Cardiac septum (tissue), 1 donor: ENCODE measurements at places on chromosomes 5 and 9.

DNA sequence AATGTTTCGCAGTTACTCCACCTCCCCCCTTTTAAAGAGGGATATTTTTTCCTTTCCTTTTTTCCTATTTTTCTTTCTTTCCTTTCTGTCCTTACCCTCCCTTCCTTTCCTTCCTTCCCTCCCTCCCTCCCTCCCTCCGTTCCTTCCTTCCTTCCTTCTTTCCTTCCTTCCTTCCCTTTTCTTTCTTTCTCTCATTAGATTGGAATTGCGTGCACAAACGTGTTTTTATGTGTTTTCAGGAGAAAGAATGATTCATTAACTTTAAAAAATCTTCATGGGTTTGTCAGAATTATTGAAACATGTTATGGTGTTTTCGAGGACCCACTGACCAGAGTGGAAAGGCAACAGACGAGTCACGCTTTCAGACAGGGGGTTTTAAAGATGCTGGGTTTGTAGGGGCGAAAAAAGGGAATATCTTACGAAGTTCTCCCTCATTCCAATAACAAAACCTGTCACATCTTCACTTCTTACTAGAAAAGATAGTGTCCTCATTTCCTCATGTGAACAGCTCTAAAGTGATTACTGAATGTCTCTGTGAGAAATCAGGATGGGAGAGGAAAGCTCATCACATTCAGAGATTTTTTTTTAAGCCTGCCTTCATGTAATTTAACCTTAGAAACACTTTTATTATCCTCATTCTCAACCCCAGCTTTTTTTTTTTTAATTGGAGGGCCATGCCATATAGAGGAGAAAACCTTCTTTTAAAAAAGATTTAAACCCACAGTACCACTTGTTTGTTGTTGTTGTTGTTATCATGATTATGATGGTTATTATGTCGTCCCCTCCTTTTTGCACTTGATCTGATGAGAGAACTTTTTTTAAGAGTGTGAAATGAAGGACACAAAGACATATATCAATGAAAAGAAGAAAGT is 21.9 kb downstream of the NR2F1 start:
- DNase-seq = no peak

- no peak for DNase-seq
These were observed 170.7 kb upstream of the ZNF618 start for GRCh38 chr9:113705306-113705927.

DNA sequence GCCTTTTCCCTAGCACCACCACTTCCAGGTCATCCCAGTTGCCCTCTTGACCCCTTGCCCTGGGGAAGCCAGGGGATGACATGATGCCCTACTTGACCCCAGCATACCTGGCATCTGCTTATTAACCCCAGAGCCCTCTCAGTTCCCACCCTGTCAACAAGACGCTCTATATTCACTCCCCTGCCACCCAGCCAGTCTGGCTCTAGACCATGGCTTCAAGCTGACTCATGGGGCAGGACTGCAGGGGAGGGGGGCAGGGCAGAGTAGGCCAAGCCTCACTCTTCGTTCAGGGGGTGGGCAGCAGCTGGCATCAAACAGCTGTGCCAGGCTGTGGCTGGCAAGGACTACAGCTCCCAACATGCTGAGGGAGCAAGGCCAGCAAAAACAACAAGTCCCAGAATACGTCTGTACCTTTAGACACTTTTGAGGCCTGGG is 5.3 kb downstream of the ATOSB start:
- DNase-seq = no peak

DNA sequence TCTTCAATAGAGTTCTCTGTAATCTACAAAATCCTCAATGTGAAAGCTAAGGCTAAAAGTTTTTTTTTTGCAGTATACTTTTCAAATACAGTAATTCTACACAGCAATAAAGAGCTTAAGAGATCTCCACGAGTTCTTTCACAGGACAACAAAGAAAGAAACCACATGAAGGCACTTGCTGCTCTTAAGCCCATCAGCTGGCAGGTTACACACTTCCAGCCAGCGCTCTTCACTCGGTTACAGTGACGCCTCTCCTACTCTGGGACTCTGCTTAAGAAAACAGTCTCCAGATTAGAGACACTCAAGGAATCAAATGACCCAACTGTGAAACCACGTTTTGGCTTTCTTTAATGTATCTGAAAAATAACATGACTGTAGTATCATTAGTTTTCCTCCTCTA is 85.0 kb downstream of the ROR2 start:
- no peak for DNase-seq

DNA sequence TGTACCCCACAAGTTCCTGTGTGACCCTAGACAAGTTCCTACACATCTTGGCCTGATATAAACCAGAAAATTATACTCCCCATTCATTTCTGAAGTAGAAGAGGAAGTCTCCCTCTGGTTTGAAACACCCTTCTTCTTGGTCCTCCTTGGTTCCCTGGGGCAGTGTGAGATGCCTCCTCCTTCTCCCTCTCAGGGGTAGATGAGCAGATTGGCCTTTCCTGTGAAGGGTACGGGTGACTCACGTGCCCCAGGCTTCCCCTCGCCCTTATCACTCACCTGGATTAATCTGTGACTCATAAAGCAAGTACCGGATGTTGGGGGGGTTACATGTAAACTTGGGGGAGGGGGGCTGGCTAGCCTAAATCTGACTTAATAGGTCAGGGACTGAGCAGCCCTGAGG is 11.1 kb upstream of the AQP3 start:
- DNase-seq = no peak

GRCh38 chr5:126970517-126971017 is 59.8 kb downstream of the MARCHF3 start:
- DNase-seq = no peak

GRCh38 chr5:143208781-143209510 is 194.5 kb downstream of the NR3C1 start:
- no peak for DNase-seq

- no peak for DNase-seq
These were observed 86.3 kb downstream of the UBE2R2 start for GRCh38 chr9:33903157-33903780.

- DNase-seq = no peak
These were observed 2.1 kb downstream of the POLK start for GRCh38 chr5:75513841-75514240.

GRCh38 chr5:97067296-97067850 is 75.0 kb downstream of the LIX1 start:
- no peak for DNase-seq

DNA sequence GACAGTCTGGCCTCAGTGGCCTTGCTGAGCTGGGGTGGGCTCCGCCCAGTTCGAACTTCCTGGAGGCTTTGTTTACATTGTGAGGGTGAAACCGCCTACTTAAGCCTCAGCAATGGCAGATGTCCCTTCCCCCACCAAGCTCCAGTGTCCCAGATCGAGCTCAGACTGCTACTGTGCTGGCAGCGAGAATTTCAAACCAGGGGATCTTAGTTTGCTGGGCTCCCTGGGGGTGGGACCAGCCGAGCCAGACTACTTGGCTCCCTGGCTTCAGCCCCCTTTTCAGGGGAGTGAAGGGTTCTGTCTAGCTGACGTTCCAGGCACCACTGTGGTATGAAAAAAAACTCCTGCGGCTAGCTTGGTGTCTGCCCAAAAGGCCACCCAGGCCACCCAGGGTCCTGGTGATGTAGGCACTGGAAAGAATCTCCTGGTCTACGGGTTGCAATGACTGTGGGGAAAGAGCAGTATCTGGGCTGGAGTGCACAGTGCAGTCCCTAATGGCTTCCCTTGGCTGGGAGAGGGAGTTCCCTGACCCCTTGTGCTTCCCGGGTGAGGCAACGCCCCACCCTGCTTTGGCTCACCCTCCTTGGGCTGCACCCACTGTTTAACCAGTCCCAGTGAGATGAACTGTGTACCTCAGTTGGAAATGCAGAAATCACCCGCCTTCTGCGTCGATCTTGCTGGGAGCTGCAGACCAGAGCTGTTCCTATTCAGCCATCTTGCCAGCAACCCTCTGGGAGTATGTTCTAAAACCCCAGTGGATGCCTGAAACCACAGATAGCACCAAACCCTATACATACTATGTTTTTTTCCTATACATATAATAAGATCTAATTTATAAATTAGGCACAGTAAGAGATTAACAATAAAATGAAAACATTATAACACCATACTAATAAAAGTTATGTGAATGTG is 95.5 kb downstream of the TMEM161B start:
- no peak for DNase-seq

GRCh38 chr5:16326137-16326536 is 139.5 kb downstream of the ZNF622 start:
- DNase-seq = no peak

DNA sequence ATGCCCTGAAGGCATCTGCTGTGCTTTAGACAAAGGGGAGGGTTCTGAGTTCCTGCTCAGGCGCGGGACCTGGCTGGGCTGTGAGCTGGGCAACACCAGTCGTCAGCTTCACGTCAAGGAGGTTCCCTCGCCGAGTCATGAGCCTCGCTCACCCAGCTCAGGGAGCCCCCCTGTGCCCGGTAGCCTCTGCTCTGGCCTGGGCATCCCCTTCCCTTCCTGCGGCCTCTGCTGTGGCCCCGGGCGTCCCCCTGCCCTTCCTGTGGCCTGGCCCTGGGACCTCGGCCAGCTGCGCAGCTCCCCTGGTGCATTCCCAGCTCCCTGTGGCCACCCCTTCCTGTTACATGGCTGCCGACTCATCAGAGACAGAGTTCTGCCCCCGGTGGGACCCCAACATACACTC is 29.8 kb downstream of the TERT start:
- no peak for DNase-seq

DNA sequence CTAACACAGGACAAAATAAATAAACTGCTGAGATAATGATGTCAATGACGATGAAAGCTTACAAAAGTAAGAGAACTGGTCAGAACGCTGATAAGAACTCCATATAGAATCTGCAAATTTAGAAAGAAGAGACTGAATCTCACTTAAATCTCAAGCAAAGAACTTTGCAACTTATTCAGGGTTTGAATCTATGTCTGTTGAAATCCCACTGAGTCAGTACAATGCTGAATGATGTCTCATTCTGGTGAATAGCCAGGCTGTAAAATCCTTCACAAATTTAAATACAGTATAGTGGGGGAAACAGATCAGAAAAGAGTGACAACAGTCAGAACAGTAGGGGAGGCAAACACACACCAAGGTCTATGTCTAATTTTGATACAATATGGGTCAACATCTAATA is 38.9 kb upstream of the NR3C1 start:
- no peak for DNase-seq

- DNase-seq = no peak
These were observed 4.3 kb upstream of the SPATA6L start for GRCh38 chr9:4670591-4670990.

DNA sequence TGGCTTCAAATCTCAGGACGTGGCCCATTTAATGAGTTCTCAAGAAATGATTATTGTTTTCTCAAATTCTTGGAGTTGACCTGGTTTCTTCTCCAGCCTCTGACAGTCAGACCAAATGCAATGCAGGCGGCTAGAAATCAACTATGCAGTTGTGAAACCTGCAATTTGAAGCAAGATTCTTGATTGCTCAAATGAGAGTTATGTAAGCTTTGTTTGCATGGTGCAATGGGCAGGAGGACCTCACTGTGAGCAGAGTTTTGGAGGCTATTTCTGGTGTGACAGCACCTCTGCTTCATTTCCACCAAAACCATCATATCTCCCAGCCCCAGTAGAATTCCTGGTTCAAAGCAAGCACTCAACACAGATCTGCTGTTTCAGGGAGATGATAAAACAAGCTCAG is 500.0 kb upstream of the KLF4 start:
- DNase-seq = no peak

DNA sequence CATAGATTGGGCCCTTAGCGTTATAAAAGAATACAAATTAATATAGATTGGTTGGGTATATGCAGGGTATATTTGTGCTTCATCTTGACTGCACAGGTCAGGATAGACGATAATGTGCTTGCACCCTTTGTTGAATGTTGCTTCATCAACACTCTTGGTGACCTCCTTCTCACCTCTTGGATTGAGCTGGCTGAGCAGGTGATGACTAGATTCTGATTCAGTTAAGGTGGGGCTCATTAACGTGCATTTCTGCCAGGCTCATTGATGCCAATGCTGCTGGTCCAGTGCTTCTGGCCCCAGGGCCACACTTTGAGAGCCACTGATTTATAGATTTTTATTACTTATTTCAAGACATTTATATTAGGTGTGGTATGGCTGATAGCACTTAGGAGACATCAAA is 27.7 kb downstream of the PCSK5 start:
- no peak for DNase-seq

GRCh38 chr9:25603106-25603505 is 75.1 kb downstream of the TUSC1 start:
- DNase-seq = no peak

DNA sequence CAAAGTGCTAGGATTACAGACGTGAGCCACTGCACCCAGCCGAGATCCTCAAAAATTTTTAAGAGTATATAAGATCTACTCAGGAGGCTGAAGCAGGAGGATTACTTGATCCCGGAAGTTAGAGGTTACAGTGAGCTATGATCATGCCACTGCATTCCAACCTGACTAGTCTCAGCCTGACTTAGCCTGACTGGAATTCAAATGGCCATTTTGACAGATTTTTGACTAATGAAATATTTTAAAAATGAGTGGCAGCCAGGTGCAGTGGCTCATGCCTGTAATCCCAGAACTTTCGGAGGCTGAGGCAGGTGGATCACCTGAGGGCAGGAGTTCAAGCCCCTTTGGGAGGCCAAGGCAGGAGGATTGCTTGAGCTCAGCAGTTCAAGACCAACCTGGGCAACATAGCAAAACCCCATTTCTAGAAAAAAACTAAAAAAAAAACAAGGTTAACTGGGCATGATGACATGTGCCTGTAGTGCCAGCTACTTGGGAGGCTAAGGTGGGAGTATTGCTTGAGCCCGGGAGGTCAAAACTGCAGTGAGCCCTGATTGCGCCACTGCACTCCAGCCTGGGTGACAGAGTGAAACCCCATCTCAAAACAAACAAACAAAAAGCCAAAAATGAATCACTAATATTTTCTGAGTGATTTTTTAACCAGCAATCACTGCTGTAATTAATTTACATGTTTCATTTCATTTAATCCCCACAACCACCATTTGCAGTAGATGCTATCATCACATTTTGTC is 16.6 kb downstream of the ATOX1 start:
- no peak for DNase-seq

DNA sequence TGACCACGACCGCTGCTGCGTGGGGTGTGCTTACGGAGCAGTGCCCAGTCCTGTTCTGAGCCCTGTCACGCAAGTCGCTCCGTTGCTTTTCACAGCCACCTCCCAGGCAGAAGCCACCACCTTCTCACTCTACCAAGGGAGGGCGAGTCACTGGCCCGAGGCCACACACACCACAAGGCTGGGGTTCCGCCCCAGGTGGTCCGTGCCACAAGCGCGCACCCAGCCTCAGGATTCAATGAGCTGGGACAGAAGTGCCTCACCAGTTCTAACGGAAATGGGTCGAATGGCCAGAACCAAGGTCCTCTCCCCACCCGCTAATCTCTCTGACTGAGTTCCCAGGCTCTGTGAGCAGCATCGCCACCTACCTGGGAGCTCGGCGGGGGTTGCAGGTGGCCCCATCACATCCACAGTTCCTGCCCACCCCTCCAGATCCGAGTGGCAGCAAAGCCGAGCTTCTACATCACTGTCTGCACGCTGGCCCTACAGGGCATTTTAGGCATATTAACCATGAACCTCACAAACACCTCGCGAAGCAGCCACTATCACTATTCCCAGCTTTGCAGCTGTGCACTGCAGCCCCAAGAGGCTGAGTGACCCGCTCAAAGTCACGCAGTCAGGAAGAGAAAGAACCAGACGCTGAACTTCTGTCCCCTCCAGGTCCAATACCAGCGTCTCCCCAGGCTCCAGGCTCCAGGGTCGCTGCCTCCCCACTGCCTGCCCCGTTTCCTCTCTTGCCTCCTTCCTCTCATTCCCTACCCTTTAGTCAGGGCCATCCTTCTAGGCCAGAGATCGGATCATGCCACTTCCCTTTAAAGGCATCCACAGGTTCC is 92.1 kb upstream of the PHYKPL start:
- no peak for DNase-seq

GRCh38 chr5:16413166-16413860 is 52.3 kb downstream of the ZNF622 start:
- DNase-seq = no peak

- DNase-seq = no peak
These were observed 48.5 kb downstream of the COMMD10 start for GRCh38 chr5:116133281-116133680.
